ENCODE measurements at places on chromosomes 5 and 9.

DNA sequence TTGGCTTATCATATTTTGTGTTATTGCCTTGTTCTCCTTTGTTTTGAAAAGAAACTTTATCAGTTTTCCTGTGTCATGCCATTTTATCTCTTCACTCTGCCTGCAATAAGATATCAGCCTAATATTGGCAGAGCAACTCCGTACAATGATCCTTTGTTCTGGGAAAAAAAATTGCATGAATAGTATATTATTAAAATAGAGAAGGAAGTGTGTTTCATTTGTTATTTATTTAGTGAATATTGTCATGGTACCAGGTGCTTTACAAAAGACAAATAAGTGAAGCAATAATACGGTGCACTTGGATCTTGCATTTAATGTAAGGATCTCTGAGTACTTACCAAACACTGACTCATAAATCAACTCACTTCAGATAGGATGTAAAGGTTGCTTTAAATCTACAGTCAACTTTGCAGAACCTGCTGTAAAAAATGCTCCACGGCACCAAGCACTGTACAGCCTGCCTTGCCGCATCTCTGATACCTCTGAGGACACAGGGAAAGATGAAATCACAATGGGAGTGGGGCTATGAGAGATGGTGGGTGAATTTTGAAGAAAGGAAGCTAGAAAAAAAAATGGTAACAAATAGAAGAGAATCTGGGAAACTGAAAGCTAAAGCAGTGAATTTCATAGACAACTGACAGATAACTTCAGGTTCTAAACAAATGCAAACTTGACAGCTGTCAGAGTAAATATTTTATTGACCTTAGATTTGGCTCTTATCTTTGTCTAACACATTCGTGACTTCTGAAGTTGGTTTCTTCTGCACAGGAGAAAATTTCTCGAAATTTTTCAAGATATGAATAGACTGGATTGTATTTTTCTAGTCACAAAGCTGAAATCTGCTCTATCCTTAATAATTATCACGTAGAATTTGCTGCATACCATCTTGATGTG, 232.1 kb downstream of the ENC1 start:
- no peak for DNase-seq

GRCh38 chr5:173391031-173391430, 62.8 kb upstream of the STC2 start:
- no peak for DNase-seq

DNA sequence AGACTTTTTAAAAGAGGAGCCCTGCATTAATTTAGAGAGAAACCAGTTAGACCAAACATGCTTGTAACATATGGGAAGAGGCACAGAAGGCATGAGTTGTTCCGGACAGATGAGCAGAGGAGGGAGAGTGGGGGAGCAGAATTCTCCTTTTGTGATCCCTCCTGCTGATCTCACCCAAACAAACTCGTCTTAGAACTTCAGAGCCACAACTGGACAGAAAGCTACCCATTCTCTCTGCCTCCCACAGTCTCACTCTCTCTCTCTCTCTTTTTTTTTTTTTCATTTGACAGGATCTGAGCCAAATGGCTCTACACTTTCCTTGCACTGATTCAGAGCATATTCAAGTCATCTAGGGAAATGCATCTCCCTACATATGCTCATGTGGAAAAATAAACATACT, 196.0 kb upstream of the PAPPA start:
- DNase-seq: no peak

GRCh38 chr9:69495296-69495695, 170.3 kb downstream of the ENTREP1 start:
- DNase-seq: no peak

DNA sequence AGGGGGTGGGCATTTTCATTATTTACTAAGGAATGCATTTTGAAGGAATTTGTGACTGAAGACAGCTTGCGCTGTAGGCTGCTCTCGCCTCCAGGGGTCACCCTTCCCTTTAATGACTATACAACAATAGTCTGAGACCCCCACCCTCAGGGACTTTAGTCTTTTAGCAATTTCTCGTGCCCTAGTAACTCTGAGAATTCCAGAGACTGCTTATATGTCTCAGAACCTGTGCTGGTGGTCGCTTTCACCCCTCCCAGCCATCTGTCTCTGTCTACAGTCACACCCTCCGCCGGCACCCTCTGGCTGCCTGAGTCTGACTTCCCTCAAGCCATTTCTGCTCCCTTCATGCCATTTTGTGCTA, 671.4 kb downstream of the NR2F1-AS1 start:
- DNase-seq: no peak

All from activated CD8-positive, alpha-beta memory T cell treated with anti-CD3 and anti-CD28 coated beads for 1 hour (primary cell).